ENCODE measurements at places on chromosomes 5 and 9. TPM values are rescaled to one million over a fixed set of nuclear protein-coding genes. Genes with fewer than 3 reads are reported as not detected.
A peak's percentile ranks its signal among the peaks of the same experiment; 100 is the strongest.

GRCh38 chr5:180611140-180611850 is 20.0 kb upstream of the SCGB3A1 start:
- H3K4me1 ChIP-seq: no peaks in the 10 kb centered on the region
- no peak for DNase-seq
- no peak overlapping the region for H3K4me3 ChIP-seq
- H3K27ac ChIP-seq: no peak overlapping the region
- H3K27me3 ChIP-seq: no peaks in the 10 kb centered on the region

DNA sequence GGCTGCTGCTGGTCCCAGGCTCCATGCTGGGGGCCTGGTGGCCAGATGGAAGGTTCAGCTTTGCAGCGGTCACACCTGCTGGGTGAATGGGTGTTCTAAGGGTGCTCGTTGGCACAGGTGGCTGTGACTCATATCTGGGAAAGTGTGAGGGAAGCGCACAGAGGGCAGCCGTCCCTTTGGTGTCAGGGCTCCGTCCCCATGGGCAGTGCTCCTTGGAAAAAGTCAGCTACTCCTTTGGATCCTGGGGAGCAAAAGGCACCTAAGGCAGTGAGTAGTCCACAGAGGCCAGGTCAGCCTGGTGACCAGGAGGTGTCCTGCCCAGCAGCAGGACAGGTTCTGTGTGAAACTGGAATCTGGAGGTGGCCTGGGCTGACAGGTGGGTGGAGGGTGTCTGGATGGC is 18.4 kb upstream of the GBGT1 start:
- peaks cover 2% of the 10 kb centered on the region for H3K27me3 ChIP-seq
- no peak overlapping the region for H3K4me3 ChIP-seq
- no peaks in the 10 kb centered on the region for H3K4me1 ChIP-seq
- H3K36me3 ChIP-seq: no peaks in the 10 kb centered on the region
- no peak overlapping the region for H3K27ac ChIP-seq
- DNase-seq: no peak

GRCh38 chr5:142911775-142912174 is 141.6 kb downstream of the ARHGAP26 start:
- H3K27ac ChIP-seq: no peak overlapping the region
- H3K4me3 ChIP-seq: no peak overlapping the region
- H3K36me3 ChIP-seq: no peaks in the 10 kb centered on the region
- no peaks in the 10 kb centered on the region for H3K27me3 ChIP-seq
- H3K4me1 ChIP-seq: no peaks in the 10 kb centered on the region

GRCh38 chr5:35656721-35657120 is 39.1 kb downstream of the SPEF2 start:
- no peaks in the 10 kb centered on the region for H3K36me3 ChIP-seq
- H3K4me3 ChIP-seq: no peak overlapping the region
- DNase-seq: no peak
- no peak overlapping the region for H3K27ac ChIP-seq
- H3K4me1 ChIP-seq: no peaks in the 10 kb centered on the region

DNA sequence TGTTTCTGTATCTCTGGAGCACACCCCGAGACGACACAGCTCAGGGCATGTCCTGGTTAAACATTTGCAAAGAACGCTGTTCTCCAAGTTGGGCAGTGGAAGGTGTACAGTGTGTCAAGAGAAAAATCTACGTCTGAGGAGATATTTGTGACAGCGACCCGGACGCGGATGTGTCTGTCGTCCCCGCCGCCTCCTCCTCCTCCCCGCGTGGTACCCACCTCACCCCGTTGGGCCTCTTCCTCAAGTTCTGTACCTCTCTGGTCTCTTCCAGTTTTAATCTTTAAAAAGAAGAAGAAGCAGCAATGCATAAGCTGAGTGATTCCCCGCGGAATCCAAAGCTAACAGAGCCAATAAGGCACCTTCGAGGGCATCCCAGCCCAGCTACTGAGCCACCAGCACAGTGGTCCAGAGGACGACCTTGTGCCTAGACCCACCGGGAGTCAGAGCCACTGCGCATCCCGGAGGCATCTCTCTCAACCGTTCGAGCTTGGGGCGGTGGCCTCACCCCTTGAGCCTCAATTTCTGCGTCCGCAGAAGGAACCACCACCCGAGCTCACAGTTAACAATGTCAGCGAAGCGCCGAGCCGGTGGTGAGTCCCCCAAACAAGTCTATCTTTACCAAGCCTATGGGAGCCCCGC is 467 bp downstream of the C9orf78 start:
- peaks cover 11% of the 10 kb centered on the region for H3K4me1 ChIP-seq
- H3K27ac ChIP-seq: no peak overlapping the region
- peaks cover 12% of the 10 kb centered on the region for H3K36me3 ChIP-seq
- peak overlapping the region; percentile 98 for H3K4me3 ChIP-seq
- DNase-seq: no peak

GRCh38 chr9:129377181-129377580 is 199.1 kb upstream of the IER5L start:
- no peak for DNase-seq
- peaks cover 4% of the 10 kb centered on the region for H3K4me1 ChIP-seq
- no peaks in the 10 kb centered on the region for H3K27me3 ChIP-seq
- no peaks in the 10 kb centered on the region for H3K36me3 ChIP-seq
- no peak overlapping the region for H3K4me3 ChIP-seq
- no peak overlapping the region for H3K27ac ChIP-seq

GRCh38 chr9:126406075-126406667 is 79.5 kb downstream of the MVB12B start:
- no peaks in the 10 kb centered on the region for H3K27me3 ChIP-seq
- no peak overlapping the region for H3K27ac ChIP-seq
- no peak overlapping the region for H3K4me3 ChIP-seq
- no peaks in the 10 kb centered on the region for H3K36me3 ChIP-seq
- peaks cover 3% of the 10 kb centered on the region for H3K4me1 ChIP-seq
- no peak for DNase-seq

GRCh38 chr9:130051855-130052254 is 1.9 kb upstream of the GPR107 start:
- H3K36me3 ChIP-seq: no peaks in the 10 kb centered on the region
- DNase-seq: no peak
- no peaks in the 10 kb centered on the region for H3K27me3 ChIP-seq
- H3K4me3 ChIP-seq: no peak overlapping the region
- 0 out of 2 replicates have a peak, but pooled peaks cover 2% of the 10 kb centered on the region for H3K4me1 ChIP-seq

DNA sequence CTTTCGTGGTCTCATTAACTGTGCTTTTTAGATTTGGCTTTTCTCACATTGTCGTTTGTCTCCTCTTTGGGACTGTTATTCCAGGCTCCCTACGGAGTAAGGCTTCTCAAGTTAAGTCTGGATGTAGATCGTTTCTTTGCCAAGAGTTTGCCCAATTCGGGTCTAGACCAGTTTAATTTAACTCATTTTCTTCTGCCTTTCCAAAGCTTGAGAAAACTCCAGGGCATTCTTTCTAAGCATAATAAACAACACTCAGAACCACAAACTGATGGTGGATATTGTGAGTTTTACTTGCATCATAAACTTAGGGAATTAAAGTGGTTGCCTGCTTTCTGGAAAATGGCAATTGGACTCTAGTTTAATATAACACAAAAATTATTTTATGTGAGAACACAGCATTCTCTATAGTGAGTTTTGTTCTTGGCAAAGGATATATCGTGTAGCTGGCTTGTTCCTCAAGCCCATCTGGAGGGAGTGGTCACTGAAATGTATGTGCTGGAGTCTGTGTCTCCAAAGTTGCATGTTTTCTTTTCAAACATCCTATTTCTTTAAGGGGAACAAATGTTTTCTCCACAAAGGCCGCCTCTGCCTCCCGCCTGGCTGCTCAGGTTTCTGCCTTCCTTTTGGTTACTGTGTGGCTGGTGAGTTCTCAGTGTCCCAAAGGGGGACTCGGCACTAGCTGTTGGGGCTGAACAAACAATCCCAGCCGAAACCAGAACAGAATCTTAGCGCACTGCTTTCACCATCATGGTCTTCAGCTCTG is 211.3 kb upstream of the FBN2 start:
- DNase-seq: no peak
- H3K27me3 ChIP-seq: no peaks in the 10 kb centered on the region
- no peak overlapping the region for H3K4me3 ChIP-seq
- H3K27ac ChIP-seq: no peak overlapping the region

GRCh38 chr9:101587332-101588043 is 7.3 kb downstream of the PPP3R2 start:
- H3K4me3 ChIP-seq: no peak overlapping the region
- no peak overlapping the region for H3K27ac ChIP-seq
- peaks cover 8% of the 10 kb centered on the region for H3K4me1 ChIP-seq
- no peak for DNase-seq

DNA sequence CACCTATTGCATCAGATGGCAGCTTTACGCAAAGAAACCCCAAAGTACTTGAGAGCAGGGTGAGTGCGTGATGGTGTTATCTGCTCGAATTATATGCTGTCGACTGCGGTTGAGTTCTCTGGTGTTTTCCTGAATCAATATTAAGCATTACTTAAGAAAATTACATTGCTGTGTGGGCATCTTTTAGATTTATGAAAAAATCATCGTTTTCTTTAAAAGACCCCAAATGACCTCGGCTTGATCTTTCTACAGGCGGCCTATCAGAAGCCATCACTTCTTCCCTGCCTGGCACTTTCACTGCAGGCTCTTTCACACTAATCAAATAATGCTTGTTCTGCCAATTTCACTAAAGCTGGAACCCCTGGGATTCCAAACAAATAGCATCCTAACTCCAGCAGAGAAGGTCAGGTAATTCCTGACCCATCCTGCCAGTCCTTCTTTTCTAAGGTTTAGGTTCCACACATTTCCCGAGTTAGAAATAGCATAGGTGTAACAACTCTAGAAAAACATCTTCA is 1.7 kb downstream of the UBE2QL1 start:
- peak overlapping the region; percentile 18 for H3K4me3 ChIP-seq
- DNase-seq: no peak
- H3K4me1 ChIP-seq: peaks cover 9% of the 10 kb centered on the region
- H3K36me3 ChIP-seq: no peaks in the 10 kb centered on the region
- H3K27me3 ChIP-seq: peaks cover 59% of the 10 kb centered on the region

DNA sequence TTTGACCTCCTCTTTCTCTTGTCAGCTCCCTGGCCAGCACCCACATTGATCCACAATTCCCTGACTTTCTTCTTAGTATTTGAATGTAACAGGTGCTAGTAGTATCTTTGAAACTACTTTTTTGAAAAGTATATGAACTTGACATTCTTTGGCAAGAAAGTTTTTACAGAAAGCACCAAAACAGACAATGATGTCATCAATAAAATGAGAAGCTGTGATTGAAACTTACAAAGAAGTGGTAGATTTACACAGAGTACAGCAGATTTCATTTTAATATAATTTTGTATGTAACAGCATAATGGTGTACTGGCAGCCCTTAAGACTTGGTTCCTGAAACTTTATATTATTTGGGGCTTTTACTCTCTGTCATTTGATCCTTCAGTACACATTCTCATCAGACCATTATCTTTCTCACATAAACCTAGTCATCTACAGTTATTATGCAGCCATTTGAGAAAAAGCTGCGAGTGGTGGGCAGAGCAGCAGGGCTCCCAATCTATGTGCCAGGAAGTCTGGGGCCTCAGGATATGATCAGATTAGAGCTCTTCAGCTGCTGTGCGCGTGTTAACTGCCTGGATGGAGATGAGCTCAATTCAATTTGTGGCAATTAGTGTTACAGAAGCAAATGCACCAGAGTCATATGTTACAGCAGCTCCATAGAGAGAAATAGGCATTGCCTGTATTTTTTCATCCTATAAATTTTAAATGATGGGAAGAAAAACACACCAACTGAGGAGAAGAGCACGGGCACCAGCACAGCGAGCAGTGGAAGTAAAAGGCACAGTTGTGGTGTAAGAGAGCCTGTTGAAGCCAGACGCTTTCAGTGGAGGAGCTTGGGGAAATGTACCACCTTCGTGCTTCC is 126.1 kb downstream of the STARD4 start:
- H3K27me3 ChIP-seq: no peaks in the 10 kb centered on the region
- no peaks in the 10 kb centered on the region for H3K36me3 ChIP-seq
- H3K4me1 ChIP-seq: no peaks in the 10 kb centered on the region
- no peak for DNase-seq
- no peak overlapping the region for H3K4me3 ChIP-seq
- H3K27ac ChIP-seq: no peak overlapping the region

Gene OCLN
- total RNA-seq: 76.3 TPM
